ENCODE measurements at places on chromosomes 7 and 10.

DNA sequence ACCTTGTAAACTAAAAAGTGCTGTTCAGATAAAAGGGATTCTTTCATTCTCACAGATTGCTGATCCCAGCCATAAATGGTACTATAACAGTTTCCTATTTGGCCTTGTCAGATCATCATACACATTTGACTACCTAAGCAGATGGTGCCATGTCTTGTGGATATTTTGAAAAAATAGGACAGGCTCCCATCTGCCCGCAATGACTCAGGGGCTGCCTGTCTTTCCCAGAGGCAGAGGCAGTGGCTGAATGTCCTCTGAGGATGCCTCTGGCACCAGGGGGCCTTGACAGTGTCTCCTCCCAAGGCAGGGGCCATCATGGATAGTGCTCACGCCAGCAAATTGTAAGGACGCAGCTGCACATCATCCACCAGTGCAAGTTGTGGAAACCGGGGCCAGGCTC, 323.0 kb upstream of the PODXL start:
- no peak for DNase-seq

DNA sequence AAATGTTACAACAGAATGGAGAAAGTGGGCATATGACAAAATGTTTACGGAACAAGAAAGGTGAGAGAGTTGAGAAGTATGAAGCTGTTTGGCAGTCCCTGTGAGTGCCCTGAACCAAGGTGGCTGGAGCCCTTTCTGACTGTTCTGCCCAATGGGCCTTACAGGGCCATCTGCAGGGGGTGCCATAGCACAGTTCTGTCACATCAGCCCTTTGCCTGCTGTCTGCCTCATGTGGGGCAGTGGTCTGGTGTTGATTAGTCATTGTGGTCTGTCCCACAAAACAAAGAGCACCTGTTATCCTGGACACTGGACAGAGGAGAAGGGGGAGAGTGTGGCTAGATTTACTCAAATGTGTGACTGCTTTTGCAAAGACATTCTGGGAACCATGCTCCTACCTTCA, 51.5 kb upstream of the OSBPL3 start:
- DNase-seq = no peak

- DNase-seq = no peak
Measured at GRCh38 chr10:71250405-71250804, 38.0 kb downstream of the UNC5B start.

DNA sequence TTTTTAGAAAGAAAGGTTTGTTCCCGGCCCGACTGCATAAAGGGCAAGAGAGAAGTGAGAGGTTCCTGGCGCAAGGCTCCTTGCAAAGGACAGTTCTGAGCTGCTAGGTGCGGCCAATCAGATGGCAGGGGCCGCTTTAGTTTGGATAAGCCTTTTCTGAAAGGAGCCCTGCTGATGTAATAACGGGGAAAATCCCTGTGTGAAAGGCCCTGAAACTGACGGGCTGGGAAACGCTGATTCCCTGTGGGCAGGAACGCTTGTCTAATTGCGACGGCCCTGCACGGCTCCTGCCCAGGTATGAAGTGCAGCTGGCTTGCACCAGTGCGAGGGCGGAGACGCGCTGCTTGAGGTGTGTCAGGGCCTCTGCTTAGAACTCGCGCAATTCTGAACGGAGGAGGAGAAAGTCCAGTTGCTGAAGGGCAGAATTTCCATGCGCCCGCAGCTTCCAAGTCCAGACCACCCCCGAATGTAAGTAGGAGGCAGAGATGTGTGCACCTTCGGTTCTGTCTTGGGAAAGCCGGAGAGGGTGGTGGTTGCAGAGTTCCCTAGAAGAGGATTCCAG, 30.5 kb downstream of the TACC2 start:
- DNase-seq = no peak

GRCh38 chr7:99120916-99121315, 23.0 kb downstream of the SMURF1 start:
- no peak for DNase-seq

DNA sequence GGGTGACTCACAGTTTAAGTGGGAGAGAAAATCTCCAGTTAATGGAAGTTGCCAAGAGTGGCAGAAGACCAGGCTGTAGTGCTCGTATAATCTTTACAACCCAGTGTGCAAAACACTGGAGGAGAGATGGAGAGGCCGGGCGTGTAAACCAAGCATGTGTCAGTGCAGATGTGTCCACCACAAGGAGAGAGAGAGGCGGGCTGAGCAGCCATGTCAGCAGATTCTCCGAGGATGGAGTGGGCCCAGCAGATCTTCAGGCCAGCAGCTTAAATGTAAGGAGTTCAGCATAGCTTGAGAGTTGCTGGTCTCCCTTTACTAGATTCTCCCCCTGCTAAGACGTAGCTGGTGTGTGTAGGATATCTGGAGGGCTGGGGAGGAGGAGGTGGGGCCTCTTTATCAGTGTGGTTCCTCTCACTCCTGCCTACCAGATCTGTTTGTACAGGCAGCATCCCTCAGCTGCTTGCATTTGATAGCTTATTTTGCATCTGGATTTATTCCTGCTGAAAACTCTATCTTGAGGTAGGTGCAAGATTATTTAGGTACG, 13.7 kb downstream of the BPGM start:
- DNase-seq = no peak

GRCh38 chr10:26914898-26915297, 54.1 kb upstream of the ABI1 start:
- no peak for DNase-seq

GRCh38 chr10:19169684-19170083, 121.1 kb downstream of the MALRD1 start:
- no peak for DNase-seq

- no peak for DNase-seq
Measured at GRCh38 chr7:141558544-141559183, 7.5 kb downstream of the AGK start.

- peak; percentile 56 for DNase-seq
Measured at GRCh38 chr10:44947371-44948152, 12.0 kb upstream of the RASSF4 start.

DNA sequence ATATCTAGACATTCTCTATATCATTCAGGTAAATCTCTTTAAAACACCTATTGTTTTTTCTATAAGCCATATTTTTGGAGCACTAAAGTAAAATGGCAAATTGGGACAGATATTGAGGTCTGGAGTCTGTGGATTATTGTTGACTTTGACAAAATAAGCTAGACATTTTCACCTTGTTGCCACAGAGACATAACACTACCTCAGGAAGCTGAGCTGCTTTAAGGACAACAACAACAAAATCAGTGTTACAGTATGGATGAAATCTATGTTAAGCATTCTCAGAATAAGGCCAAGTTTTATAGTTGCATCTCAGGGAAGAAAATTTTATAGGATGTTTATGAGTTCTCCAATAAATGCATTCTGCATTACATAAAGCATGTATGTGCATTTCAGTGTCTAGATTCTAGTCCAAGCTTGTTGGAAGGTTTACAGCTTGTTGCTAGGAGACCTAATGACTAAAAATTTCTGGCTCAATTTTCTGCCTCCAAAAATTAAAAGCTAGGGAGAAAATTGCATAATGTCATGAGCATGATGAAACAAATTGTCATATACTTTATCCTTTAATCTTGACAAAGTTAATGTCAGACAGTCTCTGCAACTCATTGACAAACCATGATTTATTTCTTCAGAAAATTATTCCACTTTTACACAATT, 18.3 kb downstream of the LIPM start:
- DNase-seq = no peak

- DNase-seq = peak; percentile 50
Measured at GRCh38 chr10:78717200-78717599, 351.6 kb upstream of the ZMIZ1 start.

GRCh38 chr10:51090190-51090589, 15.9 kb downstream of the PRKG1 start:
- no peak for DNase-seq

DNA sequence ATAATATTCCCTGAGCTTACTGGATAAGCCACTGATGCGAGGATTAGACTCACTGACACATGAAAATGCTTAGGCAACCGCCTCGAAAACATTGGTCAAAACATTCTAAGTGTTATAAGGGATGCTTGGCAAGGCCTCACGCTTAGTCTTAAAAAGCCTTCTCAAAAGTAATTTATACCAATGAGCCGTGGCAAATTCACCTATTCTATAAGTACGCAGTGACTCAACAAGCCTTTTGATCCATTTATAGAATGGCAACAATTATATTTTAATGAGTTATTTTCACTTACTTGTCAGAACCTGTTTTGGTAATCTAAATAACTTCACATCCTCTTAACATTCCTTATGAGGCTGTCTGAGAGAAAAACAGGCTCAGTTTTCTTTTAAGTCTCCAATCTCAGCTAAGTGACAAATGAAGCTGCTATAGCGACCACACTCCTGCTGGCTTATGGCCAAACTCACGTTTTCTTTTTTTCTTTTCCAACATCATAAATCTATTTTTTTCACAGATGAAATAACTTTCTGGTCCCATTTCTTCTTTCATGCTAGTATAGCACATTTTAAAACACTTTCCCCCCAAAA, 121.2 kb upstream of the AFAP1L2 start:
- no peak for DNase-seq

DNA sequence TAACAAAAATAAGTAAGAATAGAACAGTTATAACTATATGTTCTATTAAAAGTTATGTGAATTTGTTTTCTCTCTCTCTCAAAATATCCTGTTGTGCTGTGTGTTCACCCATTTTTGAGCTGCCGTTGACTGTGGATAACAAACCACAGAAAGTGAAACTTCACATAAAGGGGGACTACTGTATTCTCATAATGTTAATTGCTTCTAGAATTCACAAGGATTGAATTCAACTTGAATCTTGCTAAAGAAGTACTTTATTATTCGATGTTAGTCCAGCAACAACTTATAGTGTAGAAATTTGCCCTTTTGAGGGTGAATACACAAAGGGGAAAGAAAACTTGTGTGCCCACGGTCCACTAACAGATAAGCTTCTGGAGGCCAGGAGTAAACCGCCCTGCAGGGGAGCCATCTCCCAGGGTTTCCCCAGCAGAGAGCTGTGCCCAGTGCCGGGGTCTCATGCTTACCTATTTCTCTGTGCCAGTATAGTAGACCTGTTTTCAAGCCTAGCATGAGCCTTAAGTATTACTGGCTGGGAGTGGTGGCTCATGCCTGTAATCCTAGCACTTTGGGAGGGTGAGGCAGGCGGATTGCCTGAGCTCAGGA, 87.1 kb downstream of the KAT6B start:
- DNase-seq = no peak

DNA sequence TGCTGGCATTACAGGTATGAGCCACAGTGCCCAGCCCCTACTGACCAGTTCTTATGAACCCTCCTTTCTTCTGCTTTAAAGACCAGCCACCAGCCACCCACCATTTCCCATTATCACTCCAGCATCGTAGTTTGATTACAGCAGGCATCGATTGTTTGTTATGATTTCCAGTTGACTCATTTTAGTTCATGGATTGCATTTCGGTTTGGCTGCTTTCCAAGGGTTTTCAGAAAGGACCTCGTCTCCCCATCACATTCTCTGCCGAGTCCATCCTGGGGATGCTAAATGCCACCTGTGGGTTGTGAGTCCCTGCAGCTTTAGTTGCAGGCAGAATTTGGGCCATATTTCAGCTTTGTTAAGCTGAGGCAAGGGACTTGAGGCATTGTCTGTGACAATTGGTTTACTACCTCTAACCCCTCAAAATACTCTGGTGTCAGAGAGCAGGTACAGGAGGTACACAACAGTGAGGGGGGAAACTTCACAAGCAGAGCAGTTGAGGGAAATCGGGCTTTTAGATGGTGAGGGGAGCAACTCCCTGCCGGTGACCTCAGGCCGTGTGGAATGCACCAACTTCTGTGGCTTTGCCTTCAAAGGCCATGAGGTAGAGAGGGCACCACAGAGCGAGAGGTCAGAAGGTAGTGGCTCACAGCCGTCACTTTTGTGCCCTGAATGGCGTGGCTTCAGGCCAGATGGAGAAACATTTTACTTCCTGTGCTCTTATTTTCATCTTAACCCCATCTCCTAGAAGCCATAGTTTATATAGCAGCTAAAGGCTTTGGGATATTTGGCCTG, 203.8 kb downstream of the CCDC3 start:
- DNase-seq = no peak

- DNase-seq = no peak
Measured at GRCh38 chr7:159026271-159027055, 118.2 kb downstream of the VIPR2 start.

- no peak for DNase-seq
Measured at GRCh38 chr10:83332690-83333089, 806.6 kb upstream of the GHITM start.

GRCh38 chr7:5693529-5693928, 87.9 kb downstream of the RNF216 start:
- no peak for DNase-seq

GRCh38 chr10:2414039-2414438, 653.3 kb upstream of the PFKP start:
- no peak for DNase-seq

- DNase-seq = no peak
Measured at GRCh38 chr10:58644311-58644710, 131.6 kb downstream of the BICC1 start.

DNA sequence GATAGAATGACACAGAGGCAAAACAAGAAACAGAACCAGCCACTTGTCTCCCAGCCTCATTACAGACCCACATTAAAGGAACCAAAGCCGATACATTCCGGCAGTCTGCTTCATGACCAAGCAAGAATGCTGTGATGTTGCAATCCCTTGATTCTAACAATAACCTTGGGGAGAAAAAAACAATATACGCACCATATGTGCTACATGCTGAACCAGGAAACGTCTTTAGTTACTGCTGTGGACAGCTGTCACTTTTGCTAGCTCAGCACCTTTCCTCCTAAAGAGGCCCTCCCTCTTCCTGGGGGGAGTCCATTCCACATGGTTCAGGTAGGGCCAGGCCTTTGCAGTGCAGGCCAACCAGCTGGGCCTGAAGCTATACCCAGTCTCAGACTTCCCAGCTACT, 79.1 kb downstream of the PRTFDC1 start:
- DNase-seq = peak; percentile 47

- DNase-seq = no peak
Measured at GRCh38 chr7:10706875-10707493, 266.7 kb upstream of the PHF14 start.

GRCh38 chr7:140639366-140640053, 1.1 kb downstream of the DENND2A start:
- peak; percentile 75 for DNase-seq

- no peak for DNase-seq
Measured at GRCh38 chr7:145534301-145534700, 582.3 kb upstream of the CNTNAP2 start.

- DNase-seq = no peak
Measured at GRCh38 chr7:112306903-112307302, 100.4 kb downstream of the ZNF277 start.

GRCh38 chr10:29756451-29756850, 121.7 kb upstream of the SVIL start:
- no peak for DNase-seq
